ENCODE measurements at places on chromosomes 16 and 17.

- no peak for DNase-seq
Observed at GRCh38 chr17:4951486-4951885, 567 bp downstream of the ENO3 start.

- DNase-seq = no peak
Observed at GRCh38 chr17:59634632-59635541, 15.2 kb downstream of the CLTC start.

DNA sequence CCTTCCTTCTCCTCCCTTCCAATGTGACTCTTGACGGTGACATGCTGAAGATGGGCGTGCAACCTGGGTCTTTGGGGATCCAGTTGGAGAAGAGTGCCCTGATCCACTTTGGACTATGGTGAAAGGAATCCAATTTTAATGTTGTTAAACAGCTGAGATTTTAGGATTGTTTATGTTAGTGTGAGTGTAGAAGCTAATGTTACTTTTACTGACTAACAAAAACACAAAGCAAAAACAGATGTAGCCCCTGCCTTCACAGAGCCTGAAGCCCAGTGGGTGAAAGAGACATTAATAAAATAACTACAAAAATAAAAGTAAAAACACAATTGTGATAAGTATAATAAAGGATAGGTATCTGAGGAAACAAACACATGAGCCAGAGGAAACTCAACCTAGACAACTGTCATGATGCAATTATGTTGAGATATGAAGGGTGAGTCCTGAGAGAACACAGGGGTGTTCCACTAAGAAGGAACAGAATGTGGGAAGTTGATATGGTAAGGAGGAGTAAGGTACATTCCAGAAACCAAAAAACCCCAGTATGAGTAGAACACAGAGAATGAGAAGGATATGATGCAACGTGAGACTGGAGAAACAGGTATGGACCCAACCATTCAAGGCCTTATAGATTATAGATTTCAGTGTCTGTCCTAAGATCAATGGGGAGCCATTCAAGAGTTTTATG lies 115.1 kb upstream of the PMFBP1 start:
- no peak for DNase-seq

DNA sequence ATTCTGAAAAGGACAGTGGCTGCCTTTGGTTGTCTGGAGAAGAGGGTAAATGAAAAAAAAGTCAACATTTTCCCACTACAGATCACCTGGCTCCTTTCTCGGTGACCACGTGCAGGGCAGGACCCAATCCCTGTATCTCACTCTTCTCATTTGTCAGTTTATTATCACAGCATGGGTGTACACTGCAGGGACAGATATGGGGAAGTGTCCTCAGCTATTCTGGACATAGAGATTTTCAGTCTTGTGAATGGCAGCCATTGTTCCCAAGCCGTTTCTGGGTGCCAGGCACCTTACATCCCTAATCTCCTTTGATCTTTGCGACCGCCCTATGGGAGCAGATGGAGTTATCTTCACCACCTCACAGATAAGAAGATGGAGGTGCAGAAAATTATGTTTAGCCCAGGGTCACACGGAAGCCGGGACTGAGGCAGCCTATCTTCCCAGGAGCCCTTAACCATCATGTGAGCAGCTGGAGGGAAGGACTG lies 7.2 kb downstream of the ADORA2B start:
- no peak for DNase-seq

GRCh38 chr17:8885967-8886684 lies 18.7 kb upstream of the PIK3R6 start:
- no peak for DNase-seq

- DNase-seq = no peak
Observed at GRCh38 chr16:13628156-13628555, 291.8 kb upstream of the ERCC4 start.

DNA sequence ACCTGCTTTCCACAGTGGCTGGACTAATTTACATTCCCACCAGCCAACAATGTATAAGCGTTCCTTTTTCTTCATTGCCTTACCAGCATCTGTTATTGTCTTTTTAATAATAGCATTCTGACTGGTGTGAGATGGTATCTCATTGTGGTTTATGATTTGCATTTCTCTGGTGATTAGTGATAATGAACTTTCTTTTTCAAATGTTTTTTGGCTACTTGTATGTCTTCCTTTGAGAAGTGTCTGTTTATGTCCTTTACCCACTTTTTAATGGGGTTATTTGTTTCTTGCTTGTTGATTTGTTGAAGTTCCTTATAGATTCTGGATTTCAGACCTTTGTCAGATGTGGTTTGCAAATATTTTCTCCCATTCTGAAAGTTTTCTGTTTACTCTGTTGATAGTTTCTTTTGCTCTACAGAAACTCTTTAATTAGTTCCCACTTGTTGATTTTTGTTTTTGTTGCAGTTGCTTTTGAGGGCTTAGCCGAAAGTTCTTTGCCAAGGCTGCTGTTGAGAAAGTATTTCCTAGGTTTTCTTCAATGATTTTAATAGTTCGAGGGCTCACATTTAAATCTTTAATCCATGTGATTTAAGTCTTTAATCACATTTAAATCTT lies 26.8 kb downstream of the ITGAM start:
- no peak for DNase-seq

GRCh38 chr16:3113765-3114479 lies 1.5 kb downstream of the ZNF205 start:
- no peak for DNase-seq

DNA sequence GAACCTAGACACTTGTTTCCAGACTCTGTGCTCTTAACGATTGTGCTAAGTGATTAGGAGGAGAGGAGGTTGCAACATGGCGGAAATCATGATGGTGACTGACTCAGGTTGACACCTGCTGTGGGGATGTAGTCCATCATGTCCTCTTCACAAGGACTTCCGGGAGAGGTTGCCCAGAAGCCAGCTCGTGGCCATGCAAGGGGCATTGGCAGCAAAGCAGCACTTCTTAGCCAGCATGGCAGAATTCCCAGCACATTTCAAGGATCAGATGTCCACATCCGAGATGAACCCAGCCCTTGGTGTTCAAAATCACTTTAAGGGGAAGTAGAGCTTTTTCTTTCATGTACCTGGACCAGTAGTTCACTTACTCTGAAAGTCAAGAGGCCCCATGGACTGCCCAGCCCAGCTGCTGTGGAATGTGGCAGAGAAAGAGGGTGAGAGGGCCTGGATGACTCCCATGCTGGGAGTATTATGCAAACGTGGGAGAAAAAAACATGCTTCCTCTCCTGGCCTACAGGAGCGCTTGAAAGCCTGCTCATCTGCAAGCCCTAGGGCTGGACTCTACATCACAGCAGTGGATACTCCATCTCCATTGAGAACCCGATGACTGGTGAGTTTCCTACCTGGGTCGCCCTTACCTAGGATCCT lies 65.5 kb downstream of the IRX6 start:
- no peak for DNase-seq

GRCh38 chr16:85014311-85014710 lies 3.0 kb upstream of the ZDHHC7 start:
- DNase-seq = no peak

DNA sequence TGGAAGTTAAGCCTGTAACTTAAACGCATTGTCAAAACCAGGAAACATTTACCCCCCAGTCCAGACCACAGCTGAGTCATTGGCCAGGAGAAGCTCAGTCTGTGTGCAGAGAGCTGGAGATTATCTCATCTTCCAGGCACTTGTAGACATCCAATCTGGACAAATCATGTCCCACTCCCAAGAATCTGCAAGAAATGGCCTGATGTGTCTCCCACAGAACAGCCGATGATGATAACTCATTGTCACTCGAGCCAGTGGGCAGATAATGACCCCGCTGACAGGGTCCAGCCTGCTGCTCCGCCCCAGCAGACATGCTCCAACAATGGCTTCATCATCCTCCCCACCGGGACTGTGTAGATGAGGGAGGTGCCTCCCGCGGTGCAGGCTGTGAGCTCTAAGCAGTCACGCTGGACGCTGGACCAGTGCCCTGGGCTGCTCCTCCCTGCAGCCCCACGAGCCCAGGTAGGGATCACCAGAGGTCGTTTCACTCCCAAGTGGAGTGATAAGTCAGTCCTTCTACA lies 322.5 kb downstream of the C16orf95 start:
- DNase-seq = no peak

GRCh38 chr17:33901085-33901484 lies 354.0 kb upstream of the CCL2 start:
- DNase-seq = no peak

GRCh38 chr17:10081571-10082169 lies 116.7 kb downstream of the GAS7 start:
- DNase-seq = no peak

DNA sequence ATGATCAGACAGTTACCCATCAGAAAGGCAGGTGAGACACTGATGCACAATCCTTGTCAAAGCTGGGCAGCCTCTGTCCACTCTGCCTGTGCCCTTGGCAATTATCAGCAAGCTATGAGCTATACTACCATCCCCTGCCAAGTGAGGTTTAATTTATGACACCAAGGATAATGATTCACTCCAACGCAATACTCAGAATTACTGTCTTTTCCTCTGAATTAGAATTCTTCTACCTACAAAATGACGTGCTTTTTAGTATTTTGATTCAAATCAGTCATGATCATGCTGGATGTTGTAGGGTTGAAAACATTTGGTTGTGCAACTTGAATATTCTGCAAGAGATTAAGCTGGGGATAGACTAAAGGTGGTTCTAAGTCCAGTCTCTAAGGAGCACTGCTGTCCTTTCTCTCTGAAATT lies 116.8 kb upstream of the SOX9 start:
- DNase-seq = no peak

DNA sequence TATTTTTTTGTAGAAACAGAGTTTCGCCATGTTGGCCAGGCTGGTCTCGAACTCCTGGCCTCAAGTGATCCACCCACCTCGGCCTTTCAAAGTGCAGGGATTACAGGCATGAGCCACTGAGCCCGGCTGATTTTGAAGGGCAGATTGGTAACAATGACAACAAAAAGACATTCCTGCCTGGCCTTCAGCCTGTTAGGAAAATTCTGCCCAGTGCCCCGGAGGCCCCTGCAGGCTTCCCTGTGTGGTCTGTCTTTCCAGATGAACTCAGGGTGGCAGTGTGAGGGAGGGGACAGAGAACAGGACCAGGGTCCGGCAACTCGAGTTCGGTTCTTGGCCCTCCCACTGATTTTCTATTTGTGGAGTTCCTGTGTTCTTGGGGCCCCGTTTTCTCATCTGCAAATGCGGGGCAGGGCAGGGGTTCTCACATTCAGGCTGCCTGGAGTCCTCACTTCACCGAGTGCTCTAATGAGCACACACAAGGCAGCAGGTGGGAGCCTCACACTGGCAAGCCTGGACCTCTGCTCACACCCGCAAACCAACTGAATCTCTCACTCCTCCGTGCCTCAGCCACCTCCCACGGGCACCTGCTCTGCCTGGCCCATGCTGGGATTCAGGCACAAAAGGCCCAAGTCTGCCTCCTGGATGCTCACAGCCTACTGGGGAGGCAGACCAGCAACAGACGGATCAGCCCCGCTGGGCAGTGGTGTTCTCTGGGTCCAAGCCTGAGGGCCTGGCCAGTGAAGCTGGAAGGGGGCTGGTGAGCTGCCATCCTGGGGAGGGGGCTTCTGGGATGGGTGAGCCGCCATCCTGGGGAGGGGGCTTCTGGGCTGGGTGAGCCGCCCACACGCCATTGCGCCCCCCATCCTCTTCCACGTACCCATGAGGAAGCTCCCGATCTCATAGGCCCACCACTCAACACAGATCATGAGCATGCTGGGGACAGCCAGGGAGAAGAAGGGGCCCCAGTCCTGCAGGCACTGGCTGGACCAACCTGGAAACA lies 10.3 kb downstream of the SLC47A2 start:
- DNase-seq = no peak

- DNase-seq = no peak
Observed at GRCh38 chr17:62862251-62862650, 54.1 kb upstream of the MARCHF10 start.

DNA sequence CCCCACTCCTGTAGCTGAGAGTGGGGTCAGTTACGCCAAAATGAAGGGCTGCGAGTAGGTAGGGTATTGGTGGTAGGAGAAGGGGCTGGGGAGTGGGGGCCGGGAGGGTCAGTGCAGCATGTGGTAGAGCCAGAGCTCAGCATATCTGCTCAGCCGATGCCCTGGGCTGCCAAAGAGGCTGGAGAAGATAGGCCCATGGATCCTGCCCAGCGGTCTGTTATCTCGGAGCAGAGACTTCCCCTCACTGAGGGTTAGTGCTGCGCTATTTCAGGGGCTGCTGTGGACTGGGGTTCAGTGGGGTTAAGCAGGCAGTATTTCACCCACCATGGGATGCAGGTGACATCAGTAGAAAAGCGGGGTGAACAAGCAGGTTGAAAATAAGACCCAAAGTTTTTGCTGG lies 19.7 kb downstream of the RHBDL3 start:
- no peak for DNase-seq
